ENCODE measurements at places on chromosomes 5 and 9.

DNA sequence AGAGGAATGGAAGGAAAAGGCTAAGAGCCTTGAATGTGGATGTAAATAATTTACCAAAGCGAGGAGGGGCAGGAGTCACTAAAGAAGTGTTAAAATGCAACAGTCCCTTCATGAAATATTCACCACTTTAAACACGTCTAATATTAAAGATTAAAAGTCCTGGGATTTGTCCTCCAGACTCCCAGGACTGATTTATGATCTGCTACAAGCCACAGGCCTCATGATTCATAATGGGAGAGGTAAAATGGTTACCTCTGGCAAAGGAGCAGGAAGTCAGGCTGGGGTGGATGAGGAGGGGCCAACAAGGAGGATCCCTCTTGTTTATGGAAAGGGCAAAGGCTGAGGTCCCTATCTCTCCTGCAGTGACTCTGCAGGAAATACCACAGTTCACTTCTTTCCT lies 292.4 kb downstream of the TRIM32 start:
- no peak for DNase-seq

DNA sequence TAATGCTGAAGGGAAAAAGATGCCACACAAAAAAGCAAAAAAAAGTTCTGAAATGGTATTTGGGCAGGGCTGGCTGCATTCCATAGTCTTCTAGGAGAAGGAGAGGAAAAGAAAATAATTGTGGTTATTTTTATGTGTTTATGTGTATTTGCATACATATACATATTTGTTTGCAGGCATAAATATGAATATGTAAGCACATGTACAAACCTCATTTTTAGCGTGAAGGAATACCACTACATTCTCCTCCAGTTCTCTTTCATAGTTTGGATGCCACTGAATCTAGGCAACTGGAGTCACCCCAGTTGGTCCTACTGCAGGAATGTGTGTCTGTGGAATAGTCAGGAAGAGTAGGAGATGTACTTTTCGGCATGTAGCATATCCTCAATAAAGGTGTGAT lies 181.1 kb downstream of the YTHDC2 start:
- no peak for DNase-seq

DNA sequence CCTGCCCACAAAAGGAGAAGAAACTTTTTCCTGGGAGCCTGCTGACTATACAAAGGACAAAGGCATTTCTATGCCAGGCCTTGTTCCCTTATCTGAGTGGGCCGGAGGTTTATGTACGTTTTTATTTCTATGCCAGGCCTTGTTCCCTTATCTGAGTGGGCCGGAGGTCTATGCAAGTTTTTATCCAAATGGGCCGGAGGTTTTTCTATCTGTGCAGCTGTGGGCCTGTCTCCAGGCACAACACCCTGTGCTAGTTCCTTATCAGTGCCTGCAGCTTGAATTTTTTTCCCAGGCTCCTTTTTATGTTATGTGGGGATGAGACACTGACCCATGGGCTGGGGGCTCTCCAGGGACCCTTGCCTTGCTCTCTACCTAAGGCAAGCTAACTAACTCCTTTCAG lies 5.5 kb downstream of the SLC25A2 start:
- no peak for DNase-seq

GRCh38 chr9:111035543-111036428 lies 2.5 kb downstream of the LPAR1 start:
- DNase-seq, result no peak

DNA sequence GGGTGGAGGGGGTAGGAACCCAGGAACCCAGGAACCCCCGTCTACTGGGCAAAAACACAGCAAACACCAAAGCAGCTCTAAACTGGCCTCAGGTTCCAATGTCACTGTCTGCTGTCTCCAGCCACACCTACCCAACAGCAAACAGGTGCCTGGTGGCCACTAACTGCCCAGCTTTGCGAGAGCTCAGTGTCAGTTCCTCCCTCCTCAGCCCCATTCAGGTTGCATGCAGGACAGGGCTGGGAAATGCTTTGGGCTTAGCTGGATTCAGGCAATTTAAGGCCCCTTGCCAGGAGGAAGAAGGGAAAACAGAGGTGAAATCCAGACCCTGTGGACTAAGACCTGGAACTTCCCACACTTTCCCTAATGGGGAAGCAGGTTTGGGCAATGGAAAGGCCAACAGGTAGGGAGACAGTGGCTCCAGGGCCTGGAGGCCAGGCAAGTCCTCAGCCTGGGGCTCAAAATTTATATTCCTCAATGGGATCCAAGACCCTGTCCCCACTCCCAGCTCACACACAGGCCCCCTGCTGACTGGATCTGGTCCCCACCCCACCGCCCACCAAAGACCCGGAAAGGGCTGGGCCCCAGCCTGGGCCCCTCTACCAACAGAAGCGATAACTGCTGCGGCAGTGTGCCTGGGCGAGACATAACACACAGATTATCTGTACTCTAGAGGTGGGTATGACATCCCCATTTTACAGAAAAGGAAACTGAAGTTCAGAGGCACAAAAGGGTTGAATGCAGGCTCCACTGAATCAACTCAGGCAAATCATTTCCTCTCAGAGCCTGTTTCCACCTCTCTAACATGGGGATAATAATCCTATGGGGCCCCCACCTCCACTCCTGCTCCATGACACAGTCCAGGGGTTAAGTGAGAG lies 3.5 kb downstream of the EEIG1 start:
- no peak for DNase-seq

DNA sequence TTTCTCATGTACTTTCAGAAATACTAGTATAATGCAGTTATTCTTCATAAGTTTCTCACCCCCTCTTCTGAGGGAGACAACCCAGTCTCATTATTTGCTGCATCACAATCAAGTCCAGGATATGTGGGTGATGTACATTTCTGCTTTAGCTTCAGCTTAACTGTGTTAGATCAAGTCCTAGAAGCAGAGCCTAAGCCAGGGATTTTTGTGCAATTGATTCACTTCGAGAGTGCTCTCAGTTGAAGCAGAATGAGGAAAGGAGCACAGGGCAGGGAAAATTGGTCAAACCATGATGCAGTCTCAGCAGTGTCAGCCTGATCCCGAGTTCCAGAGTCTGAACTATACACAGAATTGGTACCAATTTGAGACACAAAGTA lies 15.1 kb downstream of the HNRNPK start:
- no peak for DNase-seq

- no peak for DNase-seq
Measured at GRCh38 chr9:129901993-129902739, 66.9 kb downstream of the USP20 start.

- DNase-seq, result no peak
Measured at GRCh38 chr5:77832938-77833337, 56.8 kb upstream of the TBCA start.

DNA sequence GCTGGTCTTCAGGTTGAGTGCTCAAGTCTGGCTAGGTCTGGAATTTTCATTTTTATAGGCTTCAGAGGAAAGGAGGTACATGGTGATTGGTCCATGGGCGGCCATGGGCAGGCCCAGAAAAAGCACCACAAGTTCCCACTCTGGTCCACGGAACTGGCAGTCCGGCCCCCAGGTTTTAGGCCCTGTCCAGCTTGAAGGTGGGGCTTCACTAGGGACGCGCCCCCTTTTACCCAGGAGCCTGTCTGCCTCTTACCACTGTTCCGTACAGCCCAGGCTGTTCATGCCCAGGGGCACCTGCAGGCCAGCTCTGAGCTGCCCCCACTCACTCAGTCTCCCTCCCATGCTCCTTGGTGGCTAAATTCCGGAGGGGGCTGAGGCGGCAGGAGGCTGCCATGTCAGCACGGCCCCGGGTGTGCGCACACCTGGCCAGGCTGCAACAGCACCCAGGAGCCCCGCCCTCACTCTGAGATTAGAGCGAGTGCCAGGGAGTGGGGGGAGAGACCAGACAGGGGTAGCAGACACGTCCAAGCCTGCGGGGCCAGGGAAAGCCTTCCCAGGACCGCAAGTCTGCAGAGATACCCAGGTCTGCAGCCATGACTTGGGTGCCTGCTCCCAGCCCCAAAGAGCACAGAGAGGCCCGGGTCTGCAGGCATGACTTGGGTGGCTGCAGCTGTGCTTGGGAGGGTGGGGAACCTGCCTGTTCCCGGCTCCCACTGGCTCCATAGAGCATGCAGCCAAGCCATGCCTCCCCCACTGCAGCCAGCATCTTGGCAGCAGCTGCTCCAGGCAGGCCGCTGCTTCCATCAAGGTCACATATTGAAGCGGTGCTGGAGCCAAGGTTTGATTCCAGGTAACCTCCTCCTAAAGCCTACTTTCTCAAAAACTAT lies 390.2 kb upstream of the SGCD start:
- no peak for DNase-seq

DNA sequence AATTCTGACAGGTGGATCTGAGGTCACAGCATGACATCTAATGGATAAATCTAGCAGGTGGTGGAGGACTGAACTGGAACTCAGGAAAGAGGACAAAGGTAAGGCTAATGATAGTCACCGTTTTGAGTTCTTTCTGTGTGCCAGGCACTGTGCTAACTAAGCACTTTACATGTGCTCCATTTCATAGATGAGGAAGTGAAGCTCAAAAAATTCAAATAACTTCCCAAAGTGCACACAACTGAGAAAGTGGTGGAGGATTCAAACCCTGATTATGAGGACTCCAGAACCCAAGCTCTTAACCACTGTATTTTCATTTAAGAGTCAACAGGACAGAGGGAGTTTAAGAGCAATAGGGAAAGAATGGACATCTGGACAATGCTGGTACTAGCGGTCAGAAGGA lies 7.1 kb upstream of the DELE1 start:
- DNase-seq, result no peak

GRCh38 chr9:136972335-136972734 lies 5.0 kb upstream of the PTGDS start:
- DNase-seq, result no peak

DNA sequence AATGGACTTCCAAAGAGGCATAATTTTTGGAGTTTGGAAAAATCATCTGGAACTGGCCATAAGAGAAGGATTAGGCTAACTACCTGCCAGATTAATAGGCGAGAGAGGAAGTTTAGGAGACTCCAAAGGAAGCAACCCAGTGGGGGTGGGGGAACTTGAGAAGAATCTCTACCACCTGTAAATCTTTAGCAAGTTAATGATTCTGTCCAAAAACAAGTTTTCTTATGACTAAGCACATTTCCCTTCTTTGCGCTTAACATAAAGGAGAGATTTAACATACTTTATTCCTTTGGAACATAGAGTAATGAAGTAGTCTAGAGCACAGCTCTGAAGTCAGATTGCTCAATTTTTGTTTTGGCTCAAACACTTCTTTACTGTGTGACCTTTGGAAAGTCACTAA lies 58.2 kb upstream of the PAPPA start:
- no peak for DNase-seq

DNA sequence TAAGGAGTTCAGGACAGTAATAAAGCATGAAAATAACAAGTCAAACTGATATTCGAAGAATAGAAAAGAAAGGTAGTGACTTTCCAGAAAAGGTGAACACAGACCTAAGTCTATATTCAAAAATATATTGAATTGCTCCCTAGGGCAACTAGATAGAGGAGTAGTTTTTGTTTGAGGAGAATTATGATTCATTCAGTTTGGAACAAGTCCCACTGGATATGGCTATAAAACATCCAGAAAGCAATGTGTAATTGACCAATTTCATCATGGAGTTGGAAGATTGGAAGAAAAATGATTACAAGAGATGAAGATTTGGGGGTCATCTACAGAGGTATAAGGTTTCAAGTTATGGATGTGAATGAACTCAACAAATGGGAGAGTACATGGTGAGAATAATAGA lies 117.5 kb upstream of the ZNF462 start:
- no peak for DNase-seq

GRCh38 chr5:83551821-83552220 lies 80.3 kb downstream of the VCAN start:
- DNase-seq, result no peak

GRCh38 chr5:37111426-37112382 lies 137.5 kb downstream of the CPLANE1 start:
- no peak for DNase-seq

DNA sequence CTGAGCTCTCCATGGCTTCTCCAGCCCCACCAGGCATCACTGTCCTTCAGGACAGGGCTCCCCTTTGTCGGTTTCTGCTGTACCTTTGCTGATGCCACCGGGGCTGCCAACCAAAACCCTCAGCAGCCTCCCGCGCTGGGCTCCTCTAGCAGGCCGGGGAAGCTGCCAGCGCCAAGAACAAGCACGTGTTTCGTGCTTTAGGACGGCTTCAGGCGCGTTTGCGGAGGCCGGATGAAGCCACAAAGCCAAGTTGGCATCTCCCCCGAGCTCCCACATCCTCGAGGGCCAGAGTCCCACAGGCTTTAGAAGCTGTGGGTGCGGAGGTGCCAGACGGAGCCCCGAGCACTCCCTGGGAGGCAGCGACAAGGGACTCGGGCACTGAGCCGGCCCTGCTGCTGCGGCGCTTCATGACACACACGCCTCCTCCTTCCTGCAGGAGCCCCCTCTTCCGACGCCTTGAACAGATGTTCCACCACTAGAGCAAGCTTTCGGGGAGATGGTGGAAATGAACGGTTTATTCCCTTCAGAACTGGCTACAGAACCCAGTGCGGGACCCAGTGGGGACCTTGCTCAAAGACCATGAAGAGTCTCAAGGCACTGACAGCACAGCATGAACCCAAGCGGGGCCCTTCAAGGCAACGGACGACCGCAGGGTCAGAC lies 36.7 kb downstream of the SARDH start:
- no peak for DNase-seq

DNA sequence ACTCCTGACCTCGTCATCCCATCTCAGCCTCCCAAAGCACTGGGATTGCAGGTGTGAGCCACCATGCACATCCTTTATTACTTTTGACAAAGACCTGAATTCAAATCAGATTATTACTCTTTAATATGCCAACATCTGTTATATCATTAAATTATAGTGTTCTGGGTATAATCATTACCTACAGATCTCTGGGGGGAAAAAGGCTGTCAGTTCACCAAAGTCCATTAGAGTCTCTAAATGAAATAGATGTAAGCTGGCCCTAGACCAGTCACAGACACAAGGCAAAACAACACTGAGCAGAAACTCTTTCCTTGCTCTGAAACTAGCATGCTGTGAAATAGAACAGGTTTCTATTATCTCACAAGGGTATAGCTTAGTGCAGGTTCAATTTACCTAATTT lies 21.6 kb upstream of the TRIO start:
- DNase-seq, result no peak

- DNase-seq, result no peak
Measured at GRCh38 chr9:72622186-72622585, 100.8 kb downstream of the TMC1 start.

GRCh38 chr5:21594566-21594965 lies 1258.6 kb downstream of the CDH12 start:
- no peak for DNase-seq

- DNase-seq, result no peak
Measured at GRCh38 chr9:88653406-88653805, 118.4 kb downstream of the NXNL2 start.

GRCh38 chr5:54785729-54786591 lies 199.4 kb downstream of the ESM1 start:
- DNase-seq, result no peak

- no peak for DNase-seq
Measured at GRCh38 chr9:124003636-124004349, 7.8 kb upstream of the LHX2 start.

GRCh38 chr5:68169903-68170302 lies 45.7 kb upstream of the PIK3R1 start:
- no peak for DNase-seq

GRCh38 chr5:41457094-41457493 lies 53.3 kb downstream of the PLCXD3 start:
- DNase-seq, result no peak
